Fibroblast of skin of back (primary cell): ENCODE measurements at places on chromosomes 13 and 19.

- peak; percentile 39 for DNase-seq
These were observed 22.2 kb downstream of the RASA3 start for GRCh38 chr13:114110091-114110829.

- DNase-seq, result no peak
These were observed 8.3 kb downstream of the HMGB1 start for GRCh38 chr13:30457306-30457891.

- no peak for DNase-seq
These were observed 13.5 kb downstream of the TMEM272 start for GRCh38 chr13:51831519-51831918.

DNA sequence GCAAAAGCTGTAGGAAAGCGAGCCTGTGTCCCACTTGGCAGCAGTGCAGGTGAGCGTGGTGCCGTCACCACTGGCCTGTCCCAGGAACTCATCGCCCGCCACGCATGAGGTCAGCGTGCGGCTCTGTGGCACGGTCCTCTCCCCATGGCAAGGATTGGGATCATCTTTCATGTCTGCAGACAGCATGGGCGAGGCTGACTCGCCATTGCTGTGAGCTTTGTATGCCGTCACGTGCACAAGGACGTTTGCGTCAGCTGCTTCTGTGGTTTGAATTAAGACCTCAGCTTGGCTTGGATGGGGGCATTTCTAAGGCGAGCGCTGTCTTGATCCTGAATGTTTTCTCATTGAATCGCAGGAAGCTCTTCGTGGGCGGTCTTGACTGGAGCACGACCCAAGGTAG, 9.8 kb downstream of the DAZAP1 start:
- DNase-seq, result no peak

GRCh38 chr19:51511353-51511752, 9.8 kb upstream of the SIGLEC12 start:
- DNase-seq, result peak; percentile 3

GRCh38 chr13:74218291-74218690, 84.1 kb upstream of the KLF12 start:
- no peak for DNase-seq

GRCh38 chr13:74596691-74597090, 462.5 kb upstream of the KLF12 start:
- DNase-seq, result no peak

DNA sequence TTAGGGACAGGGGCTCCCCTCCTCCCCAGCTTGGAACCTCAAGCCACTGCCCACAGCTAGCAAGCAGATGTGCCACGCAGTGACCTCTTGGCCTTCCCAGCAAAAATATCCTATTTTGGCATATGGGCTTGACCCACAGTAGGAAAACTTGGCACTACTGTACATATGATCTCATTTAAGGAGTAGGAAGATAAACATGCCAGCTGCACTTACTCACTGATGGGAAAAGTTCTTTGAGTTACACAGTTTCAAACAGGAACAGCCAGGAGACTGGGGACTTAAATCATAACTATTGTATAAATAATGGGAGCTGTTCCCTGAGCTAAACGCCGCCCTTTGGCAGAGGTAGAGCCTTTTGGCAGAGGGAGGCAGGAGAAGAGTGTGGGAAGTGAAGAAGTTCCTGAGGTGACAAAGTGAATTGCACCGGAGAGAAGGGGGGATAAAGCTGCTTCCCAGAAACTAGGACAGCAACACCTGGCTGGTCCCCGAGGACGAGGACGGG, 6.1 kb downstream of the SACS start:
- peak; percentile 98 for DNase-seq

DNA sequence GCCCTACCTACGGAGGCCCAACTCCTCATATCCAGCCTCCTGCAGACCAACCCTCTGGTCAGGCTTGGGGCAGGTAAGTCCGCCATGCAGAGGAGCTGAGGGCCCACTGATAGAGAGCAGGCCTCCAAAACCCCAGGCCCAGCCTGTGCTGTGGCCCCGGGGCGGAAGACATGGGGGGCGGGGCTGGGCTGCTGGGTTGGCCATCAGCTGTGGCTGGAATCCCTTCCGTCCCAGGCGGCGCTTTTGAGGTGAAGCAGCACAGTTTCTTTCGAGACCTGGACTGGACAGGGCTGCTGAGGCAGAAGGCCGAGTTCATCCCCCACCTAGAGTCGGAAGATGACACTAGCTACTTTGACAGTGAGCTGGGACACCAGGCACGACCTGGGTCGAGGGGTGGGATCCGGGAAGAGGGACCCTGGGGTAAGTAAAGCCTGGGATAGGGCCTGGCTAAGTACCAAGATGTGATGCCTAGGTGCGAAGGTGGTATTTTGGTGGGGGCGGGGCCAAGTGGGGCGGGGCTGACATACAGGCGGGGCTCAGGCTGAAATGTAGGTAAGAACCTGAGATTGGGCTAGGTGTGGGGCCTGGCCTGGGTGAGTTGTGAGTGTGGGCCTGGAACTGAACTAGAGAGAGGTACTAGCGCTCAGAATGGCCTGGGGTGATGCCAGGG, 15.4 kb downstream of the DNASE2 start:
- no peak for DNase-seq

DNA sequence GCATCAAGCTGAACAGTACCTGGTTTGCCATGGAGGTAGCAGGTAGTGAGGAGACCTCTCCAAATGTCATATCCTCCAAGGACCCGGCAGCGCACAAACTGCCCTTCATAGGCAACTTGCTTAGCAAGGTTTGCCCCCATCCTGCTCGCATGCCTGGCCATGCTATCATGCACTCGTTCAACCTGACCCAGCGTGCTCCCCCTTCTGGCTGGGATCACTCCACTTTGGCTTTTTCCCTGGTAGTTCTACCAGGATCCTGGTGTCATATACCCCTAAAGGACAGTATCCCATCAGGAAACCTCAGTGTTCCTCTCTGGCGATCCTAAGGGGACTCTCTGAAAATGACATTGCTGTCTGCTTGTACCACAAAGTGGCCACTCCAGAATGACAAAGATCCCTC, 38.6 kb upstream of the ZNF30 start:
- no peak for DNase-seq
